A549 treated with ZK216348 at 1 μM for 4 hours (cell line): ENCODE measurements at places on chromosomes 5 and 9. TPM values are rescaled to one million over a fixed set of nuclear protein-coding genes. Genes with fewer than 3 reads are reported as not detected.

The SOHLH1 gene
- not detected in 5 replicates for total RNA-seq

The GABRP gene
- total RNA-seq: not detected in 5 replicates

The PCDHB10 gene
- not detected in 5 replicates for total RNA-seq

The PRR16 gene
- total RNA-seq: not detected in 5 replicates

The SPATA31D4 gene
- total RNA-seq: not detected in 5 replicates

The OR2S2 gene
- total RNA-seq: not detected in 5 replicates

The RLN2 gene
- 0.21 to 0.42 TPM (median 0.38 TPM) in 3 of 5 replicates, not detected in the others for total RNA-seq

The MZB1 gene
- total RNA-seq: not detected in 5 replicates

The TLR4 gene
- 0.05 to 0.16 TPM (median 0.13 TPM) in 5 replicates for total RNA-seq

The TPD52L3 gene
- total RNA-seq: not detected in 5 replicates

The HAND1 gene
- total RNA-seq: 0.15 to 0.37 TPM (median 0.28 TPM) in 4 of 5 replicates, not detected in the other

The CWC27 gene
- 13.5 to 20.2 TPM (median 15.3 TPM) in 5 replicates for total RNA-seq
